ENCODE measurements at places on chromosomes 3 and 15.

DNA sequence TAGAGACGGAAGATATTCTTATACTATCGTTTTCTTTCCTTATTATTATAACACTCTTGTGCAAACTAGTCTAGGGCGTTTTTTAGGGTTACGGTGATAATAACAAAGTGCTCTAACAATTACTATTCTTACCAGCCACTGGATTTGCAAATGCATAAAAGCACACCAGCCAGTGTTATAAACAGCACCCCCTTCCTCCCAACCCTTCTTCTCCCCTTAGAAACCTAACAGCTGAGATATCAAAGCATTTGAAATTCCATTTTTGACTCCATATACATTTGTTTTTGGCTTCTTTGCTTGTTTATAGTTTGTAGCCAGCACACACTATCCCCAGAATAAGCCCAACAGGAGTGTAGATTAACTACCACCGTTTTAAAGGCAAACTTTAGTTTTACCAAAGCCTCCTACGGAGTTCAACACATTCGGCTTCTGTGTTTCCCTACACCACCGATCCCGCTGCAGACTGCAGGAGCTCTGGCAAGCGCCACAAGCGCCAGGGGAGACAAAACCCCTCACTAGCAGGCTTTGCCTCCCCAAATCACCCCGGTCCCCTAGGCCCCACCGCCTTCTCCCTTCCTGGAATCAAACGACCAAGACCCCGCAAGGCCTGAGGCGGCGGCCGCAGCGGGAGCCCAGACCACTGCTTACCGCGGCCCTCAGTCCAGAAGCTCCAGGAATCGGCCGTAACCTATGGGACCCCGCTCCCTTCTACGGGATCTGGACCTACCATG is 461 bp downstream of the COPB2 start:
- peaks cover 22% of the 10 kb centered on the region for H3K4me1 ChIP-seq
- no peaks in the 10 kb centered on the region for H3K27me3 ChIP-seq
- peak overlapping the region; percentile 90 for H3K4me3 ChIP-seq
- peak; percentile 25 for DNase-seq
- H3K27ac ChIP-seq, result peak overlapping the region; percentile 93
- H3K36me3 ChIP-seq, result no peaks in the 10 kb centered on the region

DNA sequence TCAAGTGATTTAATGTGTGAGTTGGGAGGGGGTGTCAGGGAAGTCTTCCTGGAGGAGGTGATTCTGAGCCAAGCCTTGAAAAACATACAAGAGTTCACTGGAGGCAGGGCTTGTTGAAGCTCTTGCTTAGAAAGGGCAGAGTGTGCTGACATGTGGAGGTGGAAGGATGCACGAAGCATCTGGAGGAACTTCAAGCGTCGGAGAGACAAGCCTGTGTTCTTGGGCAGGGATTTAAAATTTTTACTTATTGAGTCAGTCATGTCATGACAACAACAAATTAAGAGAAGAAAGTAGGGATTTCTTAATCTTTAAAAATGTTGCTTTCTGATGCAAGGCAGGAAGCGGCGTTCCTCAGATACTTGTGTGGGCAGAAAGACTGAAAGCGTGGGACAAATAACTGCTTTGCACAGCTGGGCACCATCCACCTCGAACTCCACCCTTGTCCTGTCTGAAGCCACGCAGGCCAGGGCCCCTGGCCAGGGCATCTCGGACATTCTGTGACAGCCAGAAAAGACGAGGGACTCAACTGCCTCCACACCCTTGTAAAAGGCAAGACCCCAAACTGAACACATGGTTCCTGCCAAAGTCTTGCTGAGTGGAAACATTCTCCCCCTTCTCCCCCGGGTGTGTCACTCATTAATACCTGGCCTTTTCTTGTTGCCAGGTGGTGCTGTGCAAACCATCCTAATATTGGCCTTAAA is 6.9 kb upstream of the IL16 start:
- no peak overlapping the region for H3K4me3 ChIP-seq
- H3K4me1 ChIP-seq, result peaks cover 2% of the 10 kb centered on the region
- no peaks in the 10 kb centered on the region for H3K36me3 ChIP-seq
- H3K27me3 ChIP-seq, result no peaks in the 10 kb centered on the region
- DNase-seq, result peak; percentile 83

- peak within 1 kb of the TSS; percentile 47 for H3K4me3 ChIP-seq
- no peak for DNase-seq
- no peaks in the 10 kb centered on the region for H3K27me3 ChIP-seq
- no peak within 1 kb of the TSS for H3K27ac ChIP-seq
- H3K4me1 ChIP-seq, result peaks cover 26% of the 10 kb centered on the region
Measured at GRCh38 chr15:93088981-93089726, at the start of gene RGMA. TSS of gene RGMA (minus strand) at chr15:93089211. CDS start at chr15:93088932, 279 bp downstream.

- H3K4me1 ChIP-seq, result peaks cover 29% of the 10 kb centered on the region
- no peak for DNase-seq
- peak overlapping the region; percentile 92 for H3K27ac ChIP-seq
- no peaks in the 10 kb centered on the region for H3K27me3 ChIP-seq
Measured at GRCh38 chr3:97822359-97822775, 556 bp downstream of the CRYBG3 start.

DNA sequence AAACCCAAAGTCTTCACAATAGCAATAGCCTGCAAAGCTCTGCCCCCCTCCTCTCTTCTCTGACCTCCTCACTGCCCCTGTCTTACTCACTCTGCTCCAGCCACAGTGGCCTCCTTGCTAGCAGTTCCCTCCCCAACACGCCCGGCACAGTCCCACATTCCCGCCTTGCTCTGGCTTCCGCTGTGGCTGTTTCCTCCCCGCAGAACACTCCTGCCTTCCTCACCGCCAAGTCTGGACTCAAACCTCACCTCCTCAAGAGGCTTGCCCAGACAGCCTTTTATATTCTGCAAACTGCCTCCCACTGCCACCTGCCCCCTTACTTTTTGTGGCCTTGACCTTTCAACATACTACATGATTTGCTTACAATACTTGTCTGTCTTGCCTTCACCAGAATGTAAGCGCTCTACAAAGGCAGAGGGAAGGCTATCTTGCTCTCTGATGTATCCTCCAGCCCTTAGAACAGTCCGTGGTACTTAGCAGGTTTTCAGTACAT is 406 bp upstream of the MPI start:
- H3K4me1 ChIP-seq, result peaks cover 22% of the 10 kb centered on the region
- no peaks in the 10 kb centered on the region for H3K27me3 ChIP-seq
- peaks cover 8% of the 10 kb centered on the region for H3K36me3 ChIP-seq
- H3K27ac ChIP-seq, result peak overlapping the region; percentile 82
- H3K4me3 ChIP-seq, result peak overlapping the region; percentile 78

GRCh38 chr3:134279466-134279865 is 28.8 kb upstream of the RYK start:
- H3K36me3 ChIP-seq, result no peaks in the 10 kb centered on the region
- no peak overlapping the region for H3K27ac ChIP-seq
- no peaks in the 10 kb centered on the region for H3K27me3 ChIP-seq
- DNase-seq, result no peak
- H3K4me3 ChIP-seq, result no peak overlapping the region

GRCh38 chr15:63347074-63347857 is 34.4 kb downstream of the CA12 start:
- H3K27me3 ChIP-seq, result no peaks in the 10 kb centered on the region
- no peak overlapping the region for H3K27ac ChIP-seq
- no peak for DNase-seq
- H3K4me1 ChIP-seq, result no peaks in the 10 kb centered on the region

DNA sequence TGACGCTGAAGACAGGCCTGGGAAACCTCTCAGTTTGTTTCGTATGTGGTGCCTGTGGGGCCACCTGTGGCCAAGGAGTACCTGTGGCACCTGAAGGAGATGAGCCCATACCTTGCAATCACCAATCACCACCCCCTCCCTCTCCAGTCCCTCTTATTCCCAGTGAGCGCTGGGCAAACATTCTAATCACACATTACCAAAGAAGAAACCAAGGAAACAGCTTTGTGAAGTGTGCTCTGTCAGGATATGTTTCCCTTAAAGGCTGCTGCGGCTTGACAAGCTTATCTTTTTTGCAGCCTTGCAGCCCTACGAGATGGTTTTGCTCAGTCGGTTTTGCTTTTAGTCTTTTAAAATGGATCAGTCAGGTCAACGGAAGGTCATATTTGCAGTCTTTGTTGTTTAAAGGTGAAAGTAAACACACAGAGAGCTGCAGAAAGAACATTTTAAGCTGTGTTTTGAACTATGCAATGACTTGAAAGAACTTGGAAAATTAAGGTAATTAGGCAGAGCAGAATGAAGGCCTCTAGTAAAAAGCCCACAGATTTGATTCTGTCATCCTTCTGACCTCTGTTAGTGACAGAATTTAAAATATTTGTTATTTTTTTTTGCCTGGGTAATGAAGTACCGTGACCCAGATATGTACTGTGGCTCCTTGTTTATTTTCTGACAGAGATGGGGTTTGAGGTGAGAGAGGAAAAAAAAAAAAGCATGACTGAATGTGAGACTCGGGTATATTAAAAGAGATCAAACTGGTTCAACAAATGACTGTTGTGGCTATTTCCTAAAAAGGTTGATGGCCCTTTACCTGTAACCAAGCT is 461.4 kb downstream of the NSUN3 start:
- no peaks in the 10 kb centered on the region for H3K36me3 ChIP-seq
- H3K27ac ChIP-seq, result no peak overlapping the region
- H3K4me3 ChIP-seq, result no peak overlapping the region
- peaks cover 5% of the 10 kb centered on the region for H3K4me1 ChIP-seq
- no peaks in the 10 kb centered on the region for H3K27me3 ChIP-seq

GRCh38 chr3:184540777-184541681 is 20.6 kb upstream of the EPHB3 start:
- H3K27me3 ChIP-seq, result no peaks in the 10 kb centered on the region
- no peak overlapping the region for H3K4me3 ChIP-seq
- peaks cover 6% of the 10 kb centered on the region for H3K4me1 ChIP-seq
- no peaks in the 10 kb centered on the region for H3K36me3 ChIP-seq
- no peak overlapping the region for H3K27ac ChIP-seq
- DNase-seq, result no peak

DNA sequence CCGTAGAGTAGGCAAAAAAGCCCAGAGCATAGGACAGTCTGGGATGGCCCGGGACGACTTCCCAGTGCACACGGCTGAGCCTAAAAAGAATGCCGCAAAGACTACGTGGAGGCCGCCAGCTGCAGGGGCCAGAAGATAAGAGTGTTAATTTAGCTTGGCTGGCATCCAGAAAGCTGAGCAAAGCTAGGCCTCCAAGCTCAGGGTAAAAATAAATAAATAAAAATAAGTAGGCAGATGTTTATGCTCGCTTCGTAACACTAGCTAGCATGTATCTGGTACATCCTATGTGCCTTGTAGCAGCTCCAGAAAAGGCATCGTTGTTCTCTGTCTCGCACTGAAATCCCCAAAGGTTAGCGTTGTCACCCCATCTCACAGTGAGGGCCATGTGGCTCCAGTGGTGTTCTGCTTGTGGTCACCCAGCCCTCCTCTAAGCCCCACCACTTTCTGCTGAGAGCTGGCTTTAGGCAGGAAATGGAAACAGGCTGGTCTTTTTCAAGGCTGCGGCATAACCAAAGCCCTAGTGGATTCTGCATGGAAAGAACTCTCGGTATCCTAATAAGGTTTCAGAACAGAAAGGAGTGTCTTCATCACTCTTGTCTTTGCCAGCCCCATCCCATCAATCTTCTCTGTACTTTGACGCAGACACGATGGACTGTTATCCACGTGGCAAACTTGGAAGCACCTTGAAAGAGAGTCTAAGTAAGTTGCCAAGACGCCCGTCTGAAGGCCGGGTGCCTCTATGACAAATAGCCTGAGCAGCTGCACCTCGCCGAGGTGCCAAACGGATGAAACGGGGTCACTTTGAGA is 58.1 kb upstream of the MEF2A start:
- no peaks in the 10 kb centered on the region for H3K36me3 ChIP-seq
- peaks cover 54% of the 10 kb centered on the region for H3K4me1 ChIP-seq
- H3K4me3 ChIP-seq, result no peak overlapping the region
- DNase-seq, result no peak

GRCh38 chr3:144141496-144141895 is 169.9 kb downstream of the DIPK2A start:
- no peak for DNase-seq
- H3K27ac ChIP-seq, result no peak overlapping the region
- no peaks in the 10 kb centered on the region for H3K36me3 ChIP-seq
- no peak overlapping the region for H3K4me3 ChIP-seq

GRCh38 chr3:171813897-171814460 is 3.7 kb upstream of the PLD1 start:
- no peaks in the 10 kb centered on the region for H3K36me3 ChIP-seq
- no peak for DNase-seq
- peak overlapping the region; percentile 40 for H3K27ac ChIP-seq
- H3K4me1 ChIP-seq, result peaks cover 15% of the 10 kb centered on the region

GRCh38 chr3:151733613-151734012 is at the start of gene AADACL2:
TSS of gene AADACL2 (plus strand) at chr3:151733927. CDS start at chr3:151734036, 109 bp downstream.
- no peak within 1 kb of the TSS for H3K4me3 ChIP-seq
- no peaks in the 10 kb centered on the region for H3K4me1 ChIP-seq
- no peak within 1 kb of the TSS for H3K27ac ChIP-seq
- no peaks in the 10 kb centered on the region for H3K27me3 ChIP-seq
- no peaks in the 10 kb centered on the region for H3K36me3 ChIP-seq

DNA sequence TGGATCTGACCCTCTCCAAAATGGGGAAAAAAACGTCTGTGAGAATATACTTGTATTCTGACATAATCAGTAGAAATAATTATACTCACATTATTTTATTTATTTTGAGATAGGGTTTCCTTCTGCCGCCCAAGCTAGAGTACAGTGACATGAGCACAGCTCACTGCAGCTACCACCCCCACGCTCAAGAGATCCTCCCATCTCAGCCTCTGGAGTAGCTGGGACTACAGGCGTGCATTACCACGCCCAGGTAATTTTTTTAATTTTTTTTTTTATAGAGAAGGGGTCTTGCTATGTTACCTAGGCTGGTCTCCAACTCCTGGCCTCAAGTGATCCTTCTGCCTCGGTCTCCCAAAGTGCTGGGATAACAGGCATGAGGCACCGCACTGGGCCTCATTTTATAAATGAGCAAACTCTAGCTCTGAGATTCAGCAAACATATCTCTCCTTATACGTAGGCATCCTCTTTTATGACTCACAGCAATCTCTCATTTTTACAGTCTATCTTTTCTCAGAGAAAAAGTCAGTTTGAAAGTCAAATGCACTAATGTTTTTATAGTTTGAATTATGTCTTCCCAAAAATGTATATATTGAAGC is 989 bp upstream of the VGLL3 start:
- no peak for DNase-seq
- H3K4me1 ChIP-seq, result no peaks in the 10 kb centered on the region
- H3K27me3 ChIP-seq, result no peaks in the 10 kb centered on the region
- no peaks in the 10 kb centered on the region for H3K36me3 ChIP-seq
- H3K4me3 ChIP-seq, result no peak overlapping the region
- H3K27ac ChIP-seq, result no peak overlapping the region

DNA sequence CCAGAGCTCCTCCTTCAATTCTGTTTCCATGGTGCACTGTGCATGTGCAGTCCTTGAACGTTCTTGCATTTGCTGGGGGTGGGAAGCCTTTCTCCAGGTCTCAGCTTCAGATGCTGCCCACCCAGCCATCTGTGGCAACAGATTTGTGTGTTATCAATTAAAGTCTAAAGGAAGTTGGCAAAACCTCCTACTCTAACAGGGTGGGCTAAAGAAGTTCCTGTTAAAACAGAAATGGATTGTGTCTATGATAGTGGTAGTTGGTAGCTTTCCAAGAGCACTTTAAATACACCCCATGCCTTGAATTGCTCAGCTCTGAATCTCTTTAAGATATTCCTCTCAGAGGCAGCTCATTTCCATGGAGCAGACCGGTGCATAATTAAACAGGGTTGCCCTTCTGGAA is 488.0 kb upstream of the SUCLG2 start:
- no peaks in the 10 kb centered on the region for H3K36me3 ChIP-seq
- DNase-seq, result no peak
- no peaks in the 10 kb centered on the region for H3K27me3 ChIP-seq

All from upper lobe of left lung (tissue), 6 donors.